ENCODE measurements at places on chromosomes 2 and 18.

- no peak for DNase-seq
These were observed 9.0 kb downstream of the MALL start for GRCh38 chr2:110106642-110107041.

GRCh38 chr2:117718048-117718447 lies 96.4 kb upstream of the DDX18 start:
- DNase-seq = no peak

DNA sequence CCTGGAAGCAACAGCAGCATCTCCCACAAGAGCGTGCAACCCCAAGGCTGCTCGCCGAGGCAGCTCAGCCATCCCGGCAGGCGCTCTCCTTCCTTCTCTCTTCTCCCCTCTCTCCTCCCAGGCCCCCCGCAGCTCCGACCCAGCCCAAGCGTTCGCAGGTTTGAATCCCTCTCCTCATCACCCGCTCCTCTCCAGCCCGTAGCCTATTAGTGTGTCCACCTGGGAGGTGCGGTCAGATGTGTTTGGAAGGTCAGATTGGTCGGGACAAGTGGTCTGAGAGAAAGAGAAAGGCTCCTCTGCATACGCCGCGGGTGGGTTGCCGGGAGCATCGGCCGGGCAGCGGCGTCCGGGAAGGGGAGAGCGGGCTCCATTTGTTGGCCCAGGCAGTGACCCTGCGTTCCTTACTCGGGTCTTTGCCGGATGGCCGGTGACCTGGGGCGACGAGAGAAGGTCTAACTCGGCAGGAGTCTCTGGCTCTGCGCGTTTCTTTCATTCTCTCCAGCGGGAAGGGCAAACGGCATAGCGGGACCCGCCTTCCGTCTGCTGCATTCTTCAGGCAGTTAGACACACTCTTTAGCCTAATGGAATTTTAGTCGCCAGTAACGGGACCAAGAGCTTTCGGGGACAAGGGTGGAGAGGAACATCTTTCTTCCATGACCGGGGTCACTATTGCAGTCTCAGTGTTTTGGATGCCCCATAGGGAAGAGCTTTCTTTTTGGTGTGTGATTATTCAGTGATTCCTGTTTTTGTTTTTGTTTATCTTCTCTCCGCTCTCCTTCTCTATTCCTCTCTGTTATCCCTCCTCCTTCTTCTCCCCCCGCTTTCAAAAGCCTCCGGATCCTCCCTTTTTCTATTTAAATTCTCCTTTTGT lies 1.1 kb upstream of the TMEFF2 start:
- no peak for DNase-seq

DNA sequence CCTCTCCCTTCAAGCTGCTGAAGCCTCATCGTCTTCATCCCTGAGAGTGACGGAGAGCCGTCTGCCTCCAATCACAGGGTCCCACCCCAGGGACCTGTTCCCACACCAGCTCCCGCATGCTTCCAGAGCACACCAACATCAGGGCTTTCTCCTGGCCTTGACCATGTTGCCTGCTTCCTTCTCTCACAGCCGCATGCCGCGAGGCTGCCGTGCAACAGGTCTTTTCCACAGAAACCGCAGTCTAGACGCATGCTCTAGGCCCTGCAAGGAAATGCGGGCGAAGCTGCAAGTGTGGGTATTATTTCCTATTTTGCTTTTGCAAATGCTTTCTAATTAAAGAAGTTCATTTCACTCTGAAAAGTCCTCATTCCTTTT lies 277.8 kb downstream of the EIPR1 start:
- DNase-seq = no peak

Data from SW 1271 (cell line).